ENCODE measurements at places on chromosomes 2 and 18.

DNA sequence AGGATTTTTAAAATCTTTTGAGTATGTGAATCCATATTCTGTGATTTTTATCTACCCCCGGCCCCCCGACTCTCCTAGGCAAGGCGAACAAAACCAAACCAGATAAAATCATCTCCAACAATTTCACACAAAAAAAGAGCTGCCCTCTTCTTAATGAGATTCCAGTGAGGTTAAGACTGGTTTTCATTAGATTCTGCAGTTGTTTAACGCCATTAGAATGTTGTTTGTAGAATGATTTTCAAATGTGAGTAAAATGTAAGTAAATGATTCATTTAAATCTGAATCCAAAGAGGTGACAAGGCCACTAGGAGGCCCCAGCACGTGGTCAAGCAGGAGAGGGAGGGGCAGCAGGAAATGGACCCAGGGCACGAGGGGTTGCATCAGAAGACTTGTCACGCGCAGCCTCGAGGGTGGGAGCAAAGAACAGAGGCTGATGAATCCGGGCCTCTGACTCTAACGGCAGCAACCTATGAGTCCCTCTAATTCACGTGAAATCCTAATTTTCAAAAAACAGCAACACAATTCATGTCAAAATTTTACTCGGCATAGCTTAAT lies 24.3 kb upstream of the KLHL29 start:
- no peak for DNase-seq

- DNase-seq: peak; percentile 8
Measured at GRCh38 chr2:225177098-225177497, 134.8 kb upstream of the DOCK10 start.

DNA sequence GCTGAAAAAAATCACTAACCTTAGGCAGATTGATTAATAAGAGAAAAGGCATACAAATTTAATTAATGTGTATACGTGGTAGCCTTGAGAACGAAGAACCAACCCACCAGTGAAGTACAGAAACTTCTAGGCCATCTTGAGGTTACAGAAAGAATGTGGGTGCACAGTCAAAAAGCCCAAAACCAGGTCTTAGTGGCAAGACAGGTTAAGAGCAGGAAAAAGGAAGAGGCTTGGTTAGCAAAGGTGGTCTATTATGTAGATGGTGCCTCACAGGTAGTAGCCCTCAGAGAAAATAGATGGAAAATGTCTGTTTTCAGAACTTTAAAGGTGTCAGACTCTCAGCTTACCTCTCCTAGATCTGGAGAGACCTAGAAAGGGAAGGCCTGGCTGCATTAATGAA lies 22.0 kb upstream of the SLC35G4 start:
- DNase-seq: no peak

DNA sequence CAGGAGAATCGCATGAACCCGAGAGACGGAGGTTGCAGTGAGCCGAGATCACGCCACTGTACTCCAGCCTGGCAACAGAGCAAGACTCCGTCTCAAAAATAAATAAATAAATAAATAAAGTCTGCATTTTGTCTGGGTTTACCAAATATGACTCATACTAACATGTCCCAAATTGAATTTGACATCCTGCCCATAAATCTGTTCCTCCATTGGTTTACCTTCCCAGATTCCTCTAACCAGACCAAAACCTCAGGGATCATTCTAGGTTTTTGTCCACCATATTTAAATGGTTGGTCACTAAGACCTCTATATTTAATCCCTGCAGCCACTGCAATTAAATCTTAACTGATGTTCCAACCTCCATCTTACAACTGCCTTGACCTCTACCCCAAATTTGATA lies 150.9 kb downstream of the ATAD2B start:
- no peak for DNase-seq

DNA sequence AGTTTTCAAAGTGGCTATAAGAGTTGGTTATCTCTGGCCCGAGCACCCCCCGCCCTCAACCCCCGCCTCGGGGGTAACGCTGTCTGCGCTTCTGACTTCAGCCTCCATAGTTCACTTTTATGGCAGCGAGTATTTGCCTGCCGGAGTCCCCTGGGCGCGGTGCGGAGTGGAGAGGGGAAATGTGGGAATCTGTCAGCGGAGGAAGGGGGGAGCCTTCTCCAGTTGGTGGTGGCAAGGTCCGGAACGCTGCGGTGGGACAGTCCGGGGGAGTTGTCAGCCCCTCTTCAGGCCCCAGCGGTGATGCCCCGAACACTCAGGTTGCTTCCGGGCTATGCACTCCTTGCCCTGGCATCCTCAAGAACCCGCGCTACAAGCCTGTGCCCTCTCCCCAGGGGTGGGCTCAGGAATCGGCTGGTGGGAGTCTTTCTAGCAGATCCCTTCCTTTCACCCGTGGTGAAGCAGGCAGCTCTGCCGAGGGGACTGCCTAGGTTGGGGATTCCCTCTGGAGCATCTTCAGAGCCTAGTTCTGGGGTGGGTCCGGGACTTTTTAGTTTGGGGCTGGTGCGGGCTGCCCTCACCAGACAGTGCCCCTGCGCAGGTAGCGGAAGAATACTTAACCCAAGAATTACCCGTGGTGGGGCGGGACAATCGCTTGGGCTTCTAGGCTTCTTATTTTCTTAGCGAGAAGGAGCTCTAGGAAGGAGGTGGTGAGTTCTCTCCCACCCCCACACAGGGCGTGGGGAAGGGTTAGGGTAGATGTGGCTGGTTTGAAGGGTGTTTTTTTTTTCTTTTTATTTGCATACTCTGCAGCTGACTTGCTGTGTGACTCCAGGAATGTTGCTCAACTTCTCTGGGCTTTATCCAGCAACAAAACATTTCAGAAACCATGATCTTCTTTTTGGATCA lies 1.6 kb downstream of the ATOH8 start:
- no peak for DNase-seq

DNA sequence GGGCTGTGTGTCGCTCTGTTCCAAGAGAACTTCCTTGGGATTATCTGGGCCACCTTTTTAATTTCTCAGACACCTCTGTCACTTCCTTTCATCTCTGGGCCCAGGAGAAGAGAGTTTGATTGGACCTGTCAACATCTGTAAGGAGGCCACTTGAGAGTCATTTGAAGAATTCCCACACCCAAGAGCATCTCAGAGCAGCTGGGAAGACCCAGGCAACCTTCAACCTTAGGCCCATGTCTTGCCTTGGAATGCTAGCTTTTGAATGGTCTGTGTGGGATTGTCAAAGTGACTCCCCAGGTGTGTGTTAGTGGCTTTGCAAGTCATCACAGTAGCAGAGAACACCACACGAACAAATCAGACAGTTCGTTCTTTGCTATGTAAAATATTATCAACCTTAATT lies 280.3 kb downstream of the CYRIA start:
- no peak for DNase-seq

- no peak for DNase-seq
Measured at GRCh38 chr2:173359231-173359630, 4.6 kb downstream of the CDCA7 start.

GRCh38 chr18:59961070-59961469 lies 61.3 kb downstream of the PMAIP1 start:
- DNase-seq: no peak

DNA sequence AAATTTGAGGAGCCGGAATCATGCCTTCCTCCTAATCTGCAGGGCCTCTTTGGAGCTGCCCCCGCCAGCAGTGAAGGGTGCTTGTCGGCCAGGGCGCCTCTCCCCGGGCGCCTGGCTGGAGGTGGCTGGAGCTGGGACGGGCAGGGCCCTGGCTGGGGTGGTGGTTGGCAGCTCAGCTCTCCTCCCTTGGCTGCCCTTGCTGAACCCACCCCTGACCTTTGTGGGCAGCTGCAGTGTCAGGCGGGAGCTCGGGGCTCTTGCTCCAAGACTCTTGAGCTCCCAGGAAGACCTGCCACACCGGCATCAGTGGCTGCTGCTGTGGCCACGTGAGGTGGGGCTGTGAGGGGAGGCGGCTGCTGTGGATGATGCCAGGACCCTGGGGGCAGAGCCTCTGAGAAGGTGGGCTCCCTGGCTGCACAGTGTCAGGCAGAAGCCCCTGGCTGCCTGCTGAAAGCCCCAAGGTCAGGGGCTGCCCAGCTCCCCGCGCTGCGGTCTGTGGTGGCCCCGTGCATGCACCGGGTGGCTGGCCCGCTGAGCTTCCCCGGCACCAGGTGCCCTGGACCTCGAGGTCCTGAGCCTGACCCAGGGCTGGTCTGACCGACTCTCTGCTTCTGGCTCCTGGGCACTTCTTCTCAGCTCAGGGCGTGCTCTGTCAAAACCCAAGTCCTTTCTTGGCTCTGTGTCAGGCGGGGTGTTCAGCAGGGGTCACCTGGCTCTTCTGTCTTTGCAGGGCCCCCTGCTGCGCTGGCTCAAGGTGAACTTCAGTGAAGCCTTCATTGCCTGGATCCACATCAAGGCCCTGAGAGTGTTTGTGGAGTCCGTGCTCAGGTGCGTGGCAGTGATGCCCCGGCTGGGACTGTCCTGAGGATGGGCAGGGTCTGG lies 34.5 kb downstream of the PDIA6 start:
- no peak for DNase-seq

DNA sequence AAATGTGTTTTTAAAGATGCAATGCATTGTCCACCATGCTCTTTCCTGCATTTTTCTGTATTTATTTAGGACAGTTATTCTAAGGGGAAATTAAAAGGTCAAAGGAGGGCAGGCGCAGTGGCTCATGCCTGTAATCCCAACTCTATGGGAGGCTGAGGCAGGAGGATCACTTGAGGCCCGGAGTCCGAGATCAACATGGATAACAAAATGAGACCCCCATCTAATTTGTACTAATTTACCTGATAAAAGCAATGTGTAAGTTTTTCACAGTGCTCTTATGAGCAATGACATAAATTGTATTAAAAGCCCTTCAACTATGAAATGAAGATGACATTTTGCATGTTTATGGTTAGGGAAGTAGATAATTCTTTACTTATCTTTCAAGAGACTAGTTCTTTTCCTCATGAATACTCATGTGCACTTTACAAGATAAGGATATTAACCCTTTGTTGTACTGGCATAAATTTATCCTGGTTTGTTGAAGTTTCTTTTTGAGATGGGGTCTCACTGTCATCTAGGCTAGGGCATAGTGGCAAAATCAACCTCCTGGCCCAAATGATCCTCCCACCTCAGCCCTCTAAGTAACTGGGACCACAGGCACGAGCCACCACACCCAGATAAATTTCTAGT lies 9.7 kb downstream of the HSBP1L1 start:
- DNase-seq: no peak

GRCh38 chr2:118772487-118773200 lies 74.8 kb downstream of the EN1 start:
- DNase-seq: no peak

DNA sequence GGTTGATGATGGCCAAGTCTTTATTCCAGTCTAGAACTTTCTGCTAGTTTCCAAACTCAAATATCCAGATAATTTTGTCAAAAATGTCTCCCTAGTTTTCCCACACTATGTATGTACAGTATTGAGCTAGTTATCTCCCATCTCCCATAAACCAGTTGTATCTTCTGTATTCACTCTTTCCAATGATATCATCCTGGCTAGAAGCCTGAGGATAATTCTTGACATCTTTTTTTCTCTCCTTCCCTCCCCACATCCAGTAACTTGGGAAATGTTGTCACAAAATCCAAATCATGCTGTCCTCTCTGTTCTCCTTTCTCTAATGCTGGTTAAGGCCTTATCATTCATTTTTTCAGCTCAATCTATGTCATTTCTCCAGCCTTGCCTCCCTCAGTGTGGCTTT lies 553.8 kb upstream of the FANCL start:
- DNase-seq: no peak

GRCh38 chr2:234917211-234917975 lies 34.4 kb upstream of the SH3BP4 start:
- DNase-seq: peak; percentile 25

DNA sequence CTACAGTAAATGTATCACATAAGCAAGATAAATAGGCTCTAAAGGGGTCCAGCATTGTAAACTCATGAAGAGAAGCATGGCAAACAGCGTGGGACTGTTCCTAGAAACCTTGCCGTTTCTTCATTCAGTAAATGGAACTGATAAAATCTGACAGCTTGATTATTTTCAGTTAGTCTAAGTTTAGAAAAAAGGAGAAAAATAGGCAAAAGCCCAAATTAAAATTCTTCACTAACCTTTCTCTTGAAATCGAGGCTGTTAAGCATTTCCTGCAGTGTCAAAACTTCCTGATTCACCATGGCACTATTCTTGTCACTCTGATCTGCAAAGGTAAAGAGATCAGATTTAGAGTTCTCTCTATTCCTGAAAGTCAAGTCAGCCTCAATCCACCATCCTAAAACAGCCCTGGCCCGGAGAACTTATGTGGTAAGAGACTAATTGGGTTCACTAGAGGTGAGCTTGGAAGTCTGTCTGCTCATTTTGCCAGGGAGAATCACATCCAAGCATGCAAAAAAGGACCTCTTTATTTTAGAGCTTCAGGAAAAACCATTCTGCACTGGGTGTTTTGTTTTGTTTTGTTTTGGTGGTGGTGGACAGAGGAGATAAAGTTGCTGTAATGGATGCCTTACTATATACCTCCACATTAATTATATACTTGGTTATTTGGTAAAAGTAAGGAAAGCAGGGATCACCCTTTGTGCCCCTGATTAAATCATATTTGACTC lies 52.4 kb upstream of the STAT1 start:
- no peak for DNase-seq

- DNase-seq: no peak
Measured at GRCh38 chr2:234495251-234496054, 1.4 kb downstream of the ARL4C start.
